NCI-H1417 (cell line): ENCODE measurements at places on chromosomes 3 and 15.

DNA sequence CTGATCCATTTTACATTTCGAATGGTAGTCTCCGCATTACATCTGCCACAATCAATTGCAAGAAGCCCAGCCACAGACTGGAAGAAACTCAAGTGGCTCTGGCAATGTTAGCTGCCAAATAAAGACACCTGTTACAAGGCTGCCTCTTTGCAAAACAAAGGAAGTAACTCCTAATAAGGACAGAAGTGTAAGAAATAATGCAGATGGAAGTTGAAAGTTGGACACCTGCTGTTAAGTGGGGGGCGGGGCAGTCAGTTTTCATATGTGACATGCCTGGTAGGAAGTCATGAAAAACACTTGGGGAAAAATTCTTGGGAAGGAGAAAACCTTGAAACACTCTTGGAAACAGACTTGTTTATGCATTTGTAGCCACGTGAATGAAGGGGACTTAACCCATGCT is 54.1 kb upstream of the ATP2C1 start:
- DNase-seq, result peak; percentile 62

DNA sequence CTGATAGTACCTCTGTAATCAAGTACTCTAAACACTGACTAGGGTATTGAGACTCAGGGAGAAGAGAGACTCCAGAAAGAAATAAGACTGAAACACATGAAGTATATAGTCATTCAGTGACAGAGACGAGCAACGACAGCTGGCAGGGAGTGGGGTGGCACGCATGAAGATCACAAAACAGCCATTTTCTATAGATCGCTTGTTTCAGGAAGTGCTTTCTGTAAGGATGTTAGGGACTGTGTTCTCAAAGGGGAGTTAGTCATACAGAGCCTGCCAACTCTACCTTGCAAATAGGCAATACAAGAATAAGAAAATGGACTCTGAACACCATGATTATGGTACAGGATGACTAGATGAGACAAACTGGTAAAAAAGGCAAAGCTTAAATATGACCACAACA is 139.5 kb downstream of the TBL1XR1 start:
- DNase-seq, result no peak

GRCh38 chr3:31038086-31038739 is 143.8 kb upstream of the GADL1 start:
- no peak for DNase-seq

DNA sequence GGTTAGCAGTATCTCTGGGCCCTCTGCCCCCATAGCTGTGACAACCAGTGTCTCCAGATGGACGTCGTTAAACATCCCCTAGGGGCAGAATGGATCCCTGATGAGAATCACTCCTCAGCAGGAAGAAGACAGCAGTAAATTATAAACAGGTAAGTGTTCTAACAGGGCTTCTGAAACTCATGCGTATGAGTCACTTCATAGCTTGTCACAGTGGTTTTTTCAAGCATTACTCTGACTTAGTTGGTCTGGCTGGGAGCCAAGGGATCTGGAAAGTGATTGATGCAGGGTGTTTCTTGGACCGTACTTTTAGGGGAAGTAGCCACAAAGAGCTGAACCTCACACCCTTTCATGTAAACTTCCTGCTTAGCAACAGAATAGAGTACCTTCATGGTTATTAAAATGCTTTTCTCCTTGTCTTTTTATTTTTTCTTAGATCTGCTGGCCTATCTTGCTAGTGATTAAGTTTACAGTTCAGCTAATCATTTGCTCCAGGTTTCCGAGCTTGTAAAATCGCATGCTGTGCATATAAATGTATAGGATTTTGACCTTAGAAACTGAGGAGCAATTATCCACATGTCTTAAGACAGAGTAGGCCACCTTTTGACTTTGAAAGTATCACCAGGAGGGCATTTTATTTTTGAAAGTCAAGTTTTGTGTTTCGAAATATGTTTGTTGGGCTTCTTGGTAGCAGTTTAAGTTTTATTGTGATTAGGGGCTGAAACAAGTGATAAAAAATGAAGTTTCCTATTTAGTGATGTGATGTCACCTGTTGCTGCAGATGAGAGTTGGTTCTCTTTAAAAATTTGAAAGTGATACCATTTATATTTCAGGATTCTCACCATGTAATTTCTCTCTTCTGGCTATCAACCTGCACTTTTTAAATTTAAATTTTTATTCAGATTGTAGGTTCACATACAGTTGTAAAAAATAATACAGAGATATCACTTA is 333.9 kb downstream of the PTPRG start:
- peak; percentile 43 for DNase-seq

DNA sequence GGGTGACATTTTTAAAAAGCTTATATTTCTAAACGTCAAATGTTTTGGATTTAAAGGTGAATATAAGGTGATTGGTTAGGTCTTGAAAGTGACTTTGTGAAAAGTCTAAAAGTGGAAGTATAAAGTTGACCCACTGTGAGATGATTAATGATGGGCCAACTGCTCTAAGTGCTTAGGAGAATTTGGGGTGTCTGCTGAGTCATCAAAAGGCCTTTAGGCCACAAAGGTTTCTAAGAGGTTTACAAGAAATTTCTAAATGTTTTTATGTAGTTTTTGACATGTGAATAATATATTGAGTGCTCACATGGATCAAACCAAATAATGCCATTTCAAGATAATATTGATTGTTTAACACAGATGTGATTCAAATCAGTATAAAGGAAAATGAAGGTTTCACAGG is 39.2 kb upstream of the SLC2A2 start:
- DNase-seq, result no peak

DNA sequence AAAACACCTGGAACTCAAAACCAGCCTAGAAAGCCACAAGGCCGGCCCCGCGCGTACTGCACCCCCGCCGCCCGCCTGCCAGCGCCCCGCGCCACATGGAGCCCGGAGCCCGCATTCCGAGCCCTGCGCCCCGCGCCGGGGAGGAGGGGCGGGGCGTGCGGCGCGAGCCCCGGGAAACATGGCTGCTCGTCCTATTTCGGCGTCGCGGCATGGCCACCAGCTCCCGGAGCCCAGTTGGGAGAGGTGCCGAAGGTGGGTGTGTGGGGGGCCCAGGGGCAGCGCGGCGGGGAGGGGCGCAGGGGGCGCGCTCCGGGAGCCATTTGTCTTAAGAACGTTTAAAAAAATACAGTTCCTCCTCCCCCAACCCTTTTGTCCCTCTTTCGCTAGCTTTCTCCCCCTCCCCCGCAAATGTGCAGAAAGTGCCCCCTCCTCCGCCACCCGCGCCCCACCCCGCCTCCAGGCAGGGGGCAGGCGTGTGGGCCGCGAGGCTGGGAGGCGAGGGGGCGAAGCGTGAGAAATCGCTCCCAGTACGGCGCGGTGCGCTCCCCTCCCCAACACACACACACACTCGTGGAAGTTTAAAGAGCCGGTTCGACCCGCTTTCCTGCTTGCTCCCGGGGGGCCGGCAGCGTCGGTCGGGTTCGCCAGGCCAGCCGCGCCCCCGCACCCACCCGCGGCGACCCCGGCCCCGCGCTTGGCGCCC is 2.5 kb downstream of the ANP32A start:
- DNase-seq, result peak; percentile 60

GRCh38 chr3:13872451-13872850 is 7.4 kb downstream of the WNT7A start:
- DNase-seq, result no peak

DNA sequence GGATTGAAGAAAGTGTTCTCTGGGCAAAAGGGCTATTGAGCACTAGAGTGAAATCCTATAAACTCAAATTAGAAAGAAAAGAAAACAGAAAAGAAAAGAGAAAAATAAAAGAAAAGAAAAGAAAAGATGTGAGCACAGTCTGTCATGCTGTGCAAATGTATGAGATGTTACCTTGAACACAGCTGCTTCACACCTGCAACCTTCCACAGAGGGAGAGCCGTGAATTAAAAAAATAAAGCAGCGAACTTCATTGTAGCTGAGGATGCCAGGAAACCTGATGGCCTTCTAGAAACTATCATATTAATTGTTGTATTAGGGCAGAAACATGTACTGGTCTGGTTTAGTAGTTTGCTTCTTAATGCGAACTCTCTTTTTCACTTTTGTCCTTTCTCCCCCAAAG is 88.0 kb upstream of the SATB1 start:
- no peak for DNase-seq
